ENCODE measurements at places on chromosomes 11 and 22.

GRCh38 chr11:129323896-129324502 is 51.6 kb upstream of the BARX2 start:
- no peak for DNase-seq

DNA sequence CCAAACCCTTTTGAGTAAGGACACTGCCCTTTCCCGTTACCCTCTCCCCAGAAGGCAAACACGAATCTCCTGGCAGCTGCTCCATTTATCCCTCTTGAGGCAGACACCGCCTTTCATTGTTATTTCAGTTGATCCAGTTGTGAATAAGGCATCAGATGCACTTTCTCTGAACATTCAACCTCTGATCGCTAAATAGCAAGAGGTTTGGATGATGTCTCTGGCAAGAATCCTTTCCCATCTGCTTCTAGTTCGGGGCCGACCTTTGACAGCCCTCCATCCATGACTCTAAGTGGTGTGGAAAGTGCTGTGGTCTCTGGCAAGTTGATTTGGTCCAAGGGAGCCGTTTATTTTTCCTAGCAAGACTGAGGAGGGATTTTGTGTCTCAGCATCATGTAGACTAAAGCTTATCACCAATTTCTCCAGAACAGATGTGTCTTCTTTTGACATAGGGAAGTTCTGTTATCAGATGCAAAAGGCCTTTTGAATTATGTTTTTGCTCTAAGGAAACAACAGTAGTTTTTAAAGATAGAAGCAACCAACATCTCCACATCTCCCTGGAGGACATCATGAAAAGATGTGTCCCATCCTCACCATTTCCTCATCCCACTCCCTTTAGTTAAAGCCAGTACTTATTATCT is 123.6 kb downstream of the CCDC34 start:
- no peak for DNase-seq

- DNase-seq: no peak
Observed at GRCh38 chr11:71324788-71325417, 72.5 kb upstream of the SHANK2 start.

GRCh38 chr22:41910050-41911000 is 4.5 kb downstream of the SHISA8 start:
- DNase-seq: peak; percentile 21

- no peak for DNase-seq
Observed at GRCh38 chr22:28560046-28560742, 119.4 kb downstream of the TTC28 start.

All from stimulated activated naive CD4-positive, alpha-beta T cell treated with Interleukin-2 at 50 U/mL for 16 hours (primary cell).